Fibroblast of pulmonary artery (primary cell): ENCODE measurements at places on chromosomes 5 and 9.
A peak's percentile ranks its signal among the peaks of the same experiment; 100 is the strongest.

GRCh38 chr9:110638381-110638954, 30.1 kb upstream of the MUSK start:
- DNase-seq = peak; percentile 71

- DNase-seq = no peak
These were observed 108.6 kb downstream of the DAB2IP start for GRCh38 chr9:121759996-121760395.

GRCh38 chr5:134136221-134136631, 21.7 kb downstream of the TCF7 start:
- no peak for DNase-seq

- DNase-seq = no peak
These were observed 21.3 kb downstream of the GPX3 start for GRCh38 chr5:151041577-151042268.

GRCh38 chr9:112841261-112841660, 49.4 kb downstream of the SLC46A2 start:
- no peak for DNase-seq

GRCh38 chr5:157113002-157113401, 4.2 kb upstream of the HAVCR2 start:
- DNase-seq = no peak

DNA sequence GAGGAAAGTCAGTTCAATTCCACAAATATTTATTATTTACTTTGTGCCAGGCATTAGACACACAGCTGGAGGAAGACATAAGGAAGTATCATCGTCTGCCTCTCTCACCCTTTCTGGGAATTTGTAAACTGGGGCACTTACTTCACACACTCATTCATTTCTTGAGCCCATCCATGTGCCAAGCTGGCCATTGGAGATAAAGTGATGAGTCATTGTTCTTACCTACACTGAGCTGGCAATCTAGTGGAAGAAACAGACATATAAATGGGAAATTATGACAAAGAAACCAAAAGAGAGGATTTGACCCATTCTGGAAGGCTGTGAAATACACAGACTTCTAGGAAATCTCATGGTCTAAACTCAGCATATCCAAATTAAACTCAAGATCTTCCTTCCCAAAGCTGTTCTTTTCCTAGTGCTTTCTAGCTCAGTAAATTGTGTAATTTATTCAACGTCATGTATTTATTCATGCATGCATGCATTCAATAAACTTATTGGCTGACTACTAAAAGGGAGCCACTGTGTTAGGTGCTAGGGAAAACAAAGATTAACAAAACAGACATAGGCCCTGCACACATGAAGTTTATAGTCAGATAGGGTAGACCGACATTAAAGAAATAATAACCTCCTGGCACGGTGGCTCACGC, 65.3 kb downstream of the SH3RF2 start:
- no peak for DNase-seq

- no peak for DNase-seq
These were observed 28.9 kb downstream of the NEURL1B start for GRCh38 chr5:172670005-172670402.

DNA sequence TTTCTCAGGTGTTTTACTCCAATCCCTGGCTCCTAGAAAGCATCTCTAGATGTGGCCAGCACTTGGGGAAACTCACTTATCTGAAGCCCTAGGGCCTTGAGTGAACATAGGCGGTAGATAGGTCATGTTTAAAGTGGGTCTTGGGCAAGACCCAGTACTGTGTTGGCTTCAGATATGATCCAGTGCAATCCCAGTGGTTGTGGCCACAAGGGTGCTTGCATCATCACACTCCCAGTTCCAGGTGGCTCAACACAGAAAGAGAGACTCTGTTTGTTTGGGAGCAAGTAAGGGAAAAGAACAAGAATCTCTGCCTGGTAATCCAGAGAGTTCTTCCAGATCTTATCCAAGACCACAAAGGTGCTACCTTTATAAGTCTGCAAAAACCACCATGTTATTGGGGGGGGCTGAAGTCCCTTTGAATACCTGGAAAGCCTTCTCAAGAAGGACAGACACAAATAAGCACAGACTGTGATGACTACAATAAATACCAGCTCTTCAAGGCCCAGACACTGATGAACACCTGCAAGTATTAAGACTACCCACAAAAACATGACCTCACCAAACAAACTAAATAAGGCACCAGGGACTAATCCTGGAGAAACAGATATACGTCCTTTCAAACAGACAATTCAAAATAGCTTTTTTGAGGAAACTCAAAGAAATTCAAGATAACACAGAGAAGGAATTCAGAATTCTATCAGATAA, 114.7 kb downstream of the LURAP1L start:
- DNase-seq = no peak

DNA sequence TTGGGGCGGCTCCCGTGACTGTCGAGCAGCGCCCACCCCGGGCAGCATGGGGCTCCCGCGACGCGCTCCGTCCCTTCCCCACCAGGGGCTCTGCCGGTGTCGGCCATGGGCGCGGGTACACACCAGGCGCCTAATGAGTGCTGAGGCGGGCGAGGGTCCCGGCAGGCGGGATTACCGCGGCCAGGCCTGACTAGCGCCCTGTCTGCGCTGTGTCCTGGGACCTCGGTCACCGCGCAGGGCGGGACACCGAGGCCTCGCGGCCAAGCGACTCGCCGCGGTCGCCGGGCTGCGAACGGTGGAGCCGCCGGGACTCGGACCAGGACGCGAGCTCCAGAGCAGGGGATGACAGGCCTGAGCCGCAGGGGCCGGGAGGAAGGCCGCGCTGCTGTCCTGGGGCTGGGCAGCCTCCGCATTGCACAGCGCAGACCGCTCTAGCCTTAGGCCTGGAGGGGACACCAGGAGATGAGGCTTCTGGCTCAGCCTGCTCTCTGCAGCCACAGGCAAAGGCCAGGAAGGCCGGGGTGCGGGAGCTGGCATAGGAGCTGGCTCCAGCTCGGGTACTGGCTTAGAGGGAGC, 14.1 kb downstream of the LCN10 start:
- no peak for DNase-seq

GRCh38 chr9:36868586-36869282, 165.3 kb downstream of the PAX5 start:
- DNase-seq = no peak

DNA sequence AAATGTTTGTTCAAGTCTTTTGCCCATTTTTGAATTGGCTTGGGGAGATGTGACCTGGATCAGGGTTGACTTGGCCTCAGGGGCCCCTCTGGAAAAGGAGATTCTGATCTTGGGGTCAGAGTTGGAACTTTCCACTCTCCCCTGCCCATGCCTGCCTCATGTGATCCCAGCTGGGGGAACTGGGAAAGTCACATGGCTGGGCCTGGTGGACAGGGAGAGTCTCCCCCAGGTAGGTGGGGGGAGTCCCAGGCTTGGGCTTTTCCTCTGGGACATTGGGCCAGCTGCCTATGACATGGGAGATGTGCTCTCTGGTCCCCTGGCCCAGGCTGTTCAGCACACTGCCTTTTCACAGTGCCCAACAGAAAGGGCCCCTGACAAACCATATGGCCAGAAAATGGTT, 60.7 kb downstream of the NDST1 start:
- no peak for DNase-seq

- no peak for DNase-seq
These were observed 45.4 kb upstream of the EDIL3 start for GRCh38 chr5:84430079-84430478.

DNA sequence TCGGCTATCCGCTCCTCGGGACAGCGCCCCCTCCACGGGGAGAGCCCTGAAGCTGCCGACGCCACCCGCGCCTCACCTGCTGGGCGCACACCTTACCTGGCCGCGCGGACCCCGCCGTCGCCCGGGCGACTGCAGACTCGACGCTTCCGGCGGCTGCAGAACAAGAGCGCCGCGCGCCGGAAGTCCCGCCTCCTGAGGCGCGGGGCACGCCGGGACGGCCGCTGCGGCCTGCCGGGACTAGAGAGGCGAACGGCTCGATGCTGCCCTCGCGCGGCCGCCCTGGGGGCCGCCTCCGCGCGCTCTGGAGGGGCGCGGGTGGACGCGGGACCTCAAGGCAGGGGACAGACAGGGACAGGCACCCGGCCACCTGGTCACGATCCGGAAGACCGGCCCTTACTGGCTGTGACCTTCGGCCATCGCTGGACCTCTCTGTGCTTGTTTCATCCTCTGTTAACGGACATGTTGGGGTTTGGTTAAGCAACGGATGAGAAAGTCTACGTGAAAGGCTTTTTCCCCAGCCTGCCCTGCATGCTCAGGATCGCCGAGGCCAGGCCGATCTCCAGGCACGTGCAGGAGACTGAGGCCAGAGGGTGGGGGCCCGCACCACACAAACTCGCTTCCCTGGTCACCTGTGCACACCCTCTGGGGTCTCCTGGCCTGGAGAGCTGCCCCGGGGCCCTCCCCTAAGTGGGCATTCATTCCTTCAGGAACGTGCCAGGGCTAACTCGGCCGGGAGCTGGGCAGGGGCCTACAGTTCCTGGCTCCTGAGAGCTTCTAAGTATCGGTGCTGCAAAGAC, at the start of gene SNAPC4:
Gene SNAPC4, minus strand, starts transcription at position 133 of the 797 bp plus-strand sequence. CDS start 1,742 bp downstream, outside the sequence.
- DNase-seq = peak; percentile 86

DNA sequence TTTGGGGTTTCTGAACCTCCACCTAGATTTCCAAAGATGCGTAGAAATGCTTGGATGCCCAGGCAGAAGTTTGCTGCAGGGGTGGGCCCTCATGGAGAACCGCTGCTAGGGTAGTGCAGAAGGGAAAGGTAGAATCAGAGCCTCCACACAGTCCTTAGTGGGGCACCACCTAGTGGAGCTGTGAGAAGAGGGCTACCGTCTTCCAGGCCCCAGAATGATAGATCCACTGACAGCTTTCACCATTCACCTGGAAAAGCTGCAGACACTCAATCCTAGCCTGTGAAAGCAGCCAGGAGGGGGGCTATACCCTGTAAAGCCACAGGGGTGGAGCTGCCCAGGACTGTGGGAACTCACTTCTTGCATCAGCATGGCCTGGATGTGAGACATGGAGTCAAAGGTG, 13.3 kb upstream of the HSDL2 start:
- DNase-seq = no peak

GRCh38 chr9:3495855-3496254, 29.9 kb downstream of the RFX3 start:
- no peak for DNase-seq

DNA sequence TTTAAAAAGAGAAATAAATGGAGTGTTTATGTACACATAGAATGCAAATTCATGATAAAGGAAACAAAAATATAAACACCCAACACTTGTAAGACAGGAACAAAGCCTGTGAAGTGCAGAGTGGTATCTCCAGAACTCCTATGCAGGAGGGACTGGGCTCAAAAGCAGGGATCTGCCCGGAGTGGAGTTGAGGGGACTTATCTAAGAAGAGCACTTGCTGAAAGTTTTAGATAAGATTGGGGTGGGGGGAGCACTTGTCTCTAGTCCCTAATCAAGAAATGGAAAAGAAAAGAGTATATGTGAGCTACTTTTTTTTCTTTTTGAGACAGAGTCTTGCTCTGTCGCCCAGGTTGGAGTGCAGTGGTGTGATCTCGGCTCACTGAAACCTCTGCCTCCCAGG, 840.4 kb downstream of the MAT2B start:
- no peak for DNase-seq

DNA sequence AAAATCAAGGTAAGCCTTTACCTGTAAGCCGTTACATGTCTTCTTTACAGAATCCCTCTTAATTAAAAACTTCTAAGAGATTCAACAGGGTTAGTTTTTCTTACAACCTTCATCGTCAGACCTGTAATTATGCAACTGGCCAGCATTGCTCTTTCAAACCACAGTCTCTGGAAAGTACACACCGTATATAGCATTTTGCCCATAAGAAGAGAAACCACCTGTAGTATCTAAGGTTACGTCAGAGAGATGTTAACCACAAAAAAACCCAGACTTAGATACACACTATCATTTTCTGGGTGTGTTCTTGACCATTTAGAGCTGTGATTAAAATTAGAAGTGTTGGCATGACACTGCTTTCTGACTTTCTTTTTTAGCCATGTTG, 140.0 kb downstream of the MUSK start:
- DNase-seq = no peak

DNA sequence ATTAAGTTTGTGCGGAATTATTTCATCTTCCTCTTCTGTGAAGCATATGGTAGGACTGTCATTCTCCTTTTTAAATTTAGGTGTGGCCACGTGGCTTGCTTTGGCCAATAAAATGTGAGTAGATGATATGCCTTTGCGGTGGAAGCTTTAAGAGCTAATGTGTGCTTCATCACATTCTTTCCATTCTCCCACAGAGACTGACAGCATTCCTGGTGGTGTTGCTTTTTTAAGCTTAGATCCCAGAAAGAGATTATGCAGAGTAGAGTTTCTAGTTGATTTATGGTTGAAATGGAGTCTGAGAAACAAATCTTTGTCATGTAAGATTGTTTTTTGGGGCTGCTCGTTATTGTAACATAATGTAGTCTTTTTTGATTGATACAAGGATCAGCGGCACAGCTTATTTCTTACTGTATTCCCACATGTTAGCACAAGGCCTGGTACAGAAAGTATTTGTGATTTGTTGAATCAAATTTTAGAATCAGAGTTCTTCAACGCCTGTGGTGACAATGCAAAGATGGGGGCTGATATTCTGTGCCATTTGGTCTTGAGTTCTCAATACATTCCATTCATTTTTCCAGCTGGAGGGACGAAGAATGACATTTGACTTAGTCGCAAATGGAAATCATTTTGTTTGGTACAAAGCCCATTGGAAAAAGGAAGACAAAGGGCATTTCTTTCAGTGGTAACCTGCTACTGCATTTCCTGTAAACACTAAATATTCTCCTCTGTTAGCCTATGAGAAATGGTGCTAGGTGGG, 209.9 kb upstream of the VLDLR start:
- DNase-seq = peak; percentile 37

- peak; percentile 36 for DNase-seq
These were observed 117.4 kb downstream of the ADAMTS12 start for GRCh38 chr5:33774341-33774740.

GRCh38 chr9:977838-978830, 1.7 kb downstream of the DMRT3 start:
- DNase-seq = no peak

DNA sequence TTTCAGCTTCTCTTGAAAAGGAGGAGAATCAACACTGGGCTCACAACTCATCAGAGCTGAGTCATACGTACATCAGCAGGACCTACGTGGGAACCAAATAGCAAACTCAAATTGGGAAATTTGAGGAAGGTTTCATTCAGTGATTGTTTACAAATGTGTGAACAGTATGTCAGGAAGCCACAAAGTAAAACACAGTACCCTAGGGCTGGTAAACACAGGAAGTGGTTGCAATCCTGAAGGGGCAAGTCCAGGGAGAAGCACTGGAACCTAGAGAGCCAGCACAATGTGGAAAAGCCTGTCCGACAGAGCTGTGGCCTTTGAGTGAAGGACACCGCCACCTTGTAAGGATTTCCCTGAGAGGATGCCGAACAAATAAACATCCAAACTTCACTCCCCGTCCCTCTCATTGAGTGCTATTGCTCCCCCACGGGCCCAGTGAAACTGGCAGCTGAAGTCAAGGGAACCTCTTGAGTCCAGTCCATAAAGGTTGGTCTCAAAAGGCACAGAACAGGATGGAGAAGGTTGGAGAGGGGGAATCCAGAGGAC, 26.7 kb upstream of the RICTOR start:
- DNase-seq = peak; percentile 96
